Naive thymus-derived CD4-positive, alpha-beta T cell (primary cell): ENCODE measurements at places on chromosomes 5 and 9. TPM values are rescaled to one million over a fixed set of nuclear protein-coding genes. Genes with fewer than 3 reads are reported as not detected.

The LCN12 gene
- not detected for polyA plus RNA-seq

The SPEF2 gene
- polyA plus RNA-seq = 5.5 TPM

The GCNT4 gene
- 2.9 TPM for polyA plus RNA-seq

The ENHO gene
- not detected for polyA plus RNA-seq

The IFNA5 gene
- polyA plus RNA-seq = not detected

The LRRTM2 gene
- not detected for polyA plus RNA-seq

The C1QTNF3 gene
- polyA plus RNA-seq = 0.52 TPM

The OSMR gene
- 0.20 TPM for polyA plus RNA-seq

The PCDHB15 gene
- not detected for polyA plus RNA-seq

The IL13 gene
- polyA plus RNA-seq = not detected

The NTRK2 gene
- not detected for polyA plus RNA-seq

The PCDHB6 gene
- polyA plus RNA-seq = not detected

The ALAD gene
- 31.4 TPM for polyA plus RNA-seq

The CORO2A gene
- polyA plus RNA-seq = 6.6 TPM

The URM1 gene
- polyA plus RNA-seq = 49.9 TPM

The UBE2QL1 gene
- not detected for polyA plus RNA-seq

The XPA gene
- polyA plus RNA-seq = 32.4 TPM

The NPR2 gene
- 1.2 TPM for polyA plus RNA-seq

The QRFP gene
- polyA plus RNA-seq = not detected

The NR5A1 gene
- not detected for polyA plus RNA-seq

The AJM1 gene
- polyA plus RNA-seq = 0.04 TPM

The ACSL6 gene
- polyA plus RNA-seq = 17.3 TPM

The CDKN2B-AS1 gene
- polyA plus RNA-seq = not detected

The ERCC8 gene
- 19.6 TPM for polyA plus RNA-seq

The CHSY3 gene
- not detected for polyA plus RNA-seq

The CD274 gene
- polyA plus RNA-seq = 2.0 TPM

The GPX3 gene
- polyA plus RNA-seq = not detected

The FAT2 gene
- not detected for polyA plus RNA-seq

The TXNDC8 gene
- polyA plus RNA-seq = not detected

The FAM151B gene
- polyA plus RNA-seq = 0.11 TPM

The AQP7 gene
- polyA plus RNA-seq = not detected

The SPATA9 gene
- polyA plus RNA-seq = not detected

The ROPN1L gene
- 1.9 TPM for polyA plus RNA-seq
